CD4-positive, alpha-beta memory T cell (primary cell): ENCODE measurements at places on chromosomes 3 and 15.

DNA sequence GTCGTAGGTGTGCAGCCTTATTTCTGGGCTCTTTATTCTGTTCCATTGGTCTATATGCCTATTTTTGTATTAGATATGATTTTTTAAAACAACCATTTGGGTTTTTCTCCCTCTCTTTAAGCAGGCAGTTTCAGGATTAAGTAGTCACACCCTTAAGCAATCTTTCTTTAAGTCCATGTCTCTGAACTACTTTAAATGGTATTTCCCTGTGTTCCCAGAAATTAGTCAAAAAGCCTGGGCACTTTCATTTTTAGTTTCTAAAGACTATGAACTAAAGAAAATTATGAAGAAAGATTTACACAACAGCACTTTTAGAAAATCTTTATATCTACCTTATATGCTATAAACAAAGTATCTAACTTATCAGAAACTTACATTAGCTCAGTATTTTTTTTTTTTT is 110.3 kb downstream of the FAIM start:
- no peak for DNase-seq

- DNase-seq: no peak
Observed at GRCh38 chr3:101248736-101249135, 71.6 kb downstream of the IMPG2 start.

- DNase-seq: peak; percentile 34
Observed at GRCh38 chr3:36906504-36907149, 38.2 kb downstream of the TRANK1 start.

- no peak for DNase-seq
Observed at GRCh38 chr3:53350652-53351051, 3.3 kb upstream of the DCP1A start.

- no peak for DNase-seq
Observed at GRCh38 chr15:30650012-30650929, 24.3 kb downstream of the ARHGAP11B start.

GRCh38 chr15:78715930-78716329 is 74.9 kb upstream of the CHRNB4 start:
- no peak for DNase-seq
